ENCODE measurements at places on chromosomes 2 and 18.
A peak's percentile ranks its signal among the peaks of the same experiment; 100 is the strongest.

- DNase-seq: no peak
These were observed 14.3 kb downstream of the PPP3R1 start for GRCh38 chr2:68237976-68238580.

DNA sequence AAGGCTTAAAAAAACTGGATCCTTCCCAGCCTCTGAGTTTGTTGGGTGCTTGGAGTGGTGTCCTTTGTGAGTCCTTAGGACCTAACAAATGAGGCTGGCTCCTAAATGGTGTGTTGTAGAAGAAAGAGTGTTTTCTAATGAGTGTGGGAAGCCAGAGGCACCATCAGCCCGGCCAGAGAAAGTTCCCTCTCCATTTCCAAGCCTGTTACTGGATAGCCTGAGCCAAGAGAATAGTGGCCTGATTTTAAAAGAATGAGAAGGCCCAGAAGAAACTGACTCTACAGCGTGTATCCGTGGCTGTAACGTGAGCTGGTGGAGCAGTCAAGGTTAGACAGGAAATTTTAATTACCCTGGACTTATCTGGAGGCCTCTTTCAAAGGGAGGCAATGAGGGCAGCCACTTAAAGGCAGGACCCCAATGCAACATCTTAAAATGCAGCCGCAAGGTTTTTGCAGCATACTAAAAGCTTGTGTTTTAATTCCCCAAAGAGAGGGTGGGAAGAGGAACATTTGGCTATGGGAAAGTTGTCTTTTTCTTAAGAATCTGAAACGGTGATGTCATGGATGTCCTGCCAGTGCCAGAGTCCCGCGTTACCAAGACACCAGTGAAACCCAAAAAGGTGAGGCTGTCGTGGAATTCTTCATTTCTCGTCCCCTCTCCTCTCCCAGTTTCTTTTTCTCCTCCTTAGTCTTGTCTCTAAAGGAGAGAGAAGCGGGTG is 4.6 kb downstream of the EFHD1 start:
- DNase-seq: no peak

DNA sequence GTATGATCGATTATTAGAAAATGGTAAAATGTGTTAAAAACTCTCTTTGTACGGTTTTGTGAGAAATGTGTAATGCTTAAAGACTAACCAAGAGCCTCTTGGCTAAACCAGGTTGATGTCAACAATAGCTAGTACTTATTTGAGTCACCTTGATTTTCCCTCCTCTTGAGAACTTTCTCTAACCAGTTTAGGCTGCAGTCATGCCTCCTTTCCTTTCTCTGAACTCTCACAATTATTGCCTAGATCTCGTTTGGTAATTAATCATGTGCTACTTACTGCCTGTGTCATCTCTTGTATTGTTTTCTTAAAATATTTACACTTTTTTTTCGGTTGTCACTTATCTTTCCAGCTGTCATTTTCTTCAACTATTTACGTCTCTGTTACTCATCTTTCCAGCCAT is 1.1 kb upstream of the EPC2 start:
- no peak for DNase-seq

- no peak for DNase-seq
These were observed 20.7 kb downstream of the CCDC150 start for GRCh38 chr2:196660244-196660643.

- DNase-seq: no peak
These were observed 497 bp downstream of the COLEC12 start for GRCh38 chr18:499776-500631.

DNA sequence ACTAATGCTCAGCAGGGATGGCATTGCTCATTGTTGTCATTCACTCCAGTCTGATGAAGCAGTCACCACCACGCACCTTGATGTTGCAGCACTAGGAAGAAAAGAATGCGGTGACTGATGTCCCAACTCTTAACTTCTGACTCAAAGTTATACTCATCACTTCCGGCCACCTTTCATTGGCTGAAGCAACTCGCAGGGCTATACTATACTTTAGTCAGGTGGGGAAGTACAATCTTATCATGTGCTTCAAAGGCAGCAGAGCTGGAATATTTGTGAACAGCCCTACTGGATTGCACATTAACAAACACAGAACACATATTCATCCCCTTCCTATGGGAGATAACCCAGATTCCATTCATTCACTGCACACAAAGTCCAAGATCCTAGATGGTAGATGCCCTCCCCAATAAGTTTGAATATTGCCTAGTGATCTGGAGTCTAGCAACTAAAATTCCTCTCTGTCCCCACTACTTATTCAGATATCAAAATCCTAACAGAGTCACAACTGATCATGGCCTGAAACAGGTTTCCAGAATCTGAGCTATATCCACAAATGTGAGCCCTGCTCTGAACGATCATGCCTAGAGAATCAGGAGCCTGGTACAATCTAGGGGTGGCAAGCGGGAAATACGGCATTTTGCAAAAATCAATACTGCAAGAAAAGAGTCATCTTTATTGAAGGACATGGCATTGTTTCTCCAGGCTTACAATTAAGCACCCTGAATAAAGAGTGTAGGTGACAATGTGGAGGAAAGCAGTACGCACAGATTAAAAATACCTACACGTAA is 3.4 kb upstream of the SPATS2L start:
- no peak for DNase-seq

GRCh38 chr2:42769583-42770287 is 5.8 kb upstream of the OXER1 start:
- no peak for DNase-seq

- DNase-seq: no peak
These were observed 24.5 kb upstream of the SP5 start for GRCh38 chr2:170690640-170691039.

GRCh38 chr18:63162271-63163014 is 157.1 kb downstream of the BCL2 start:
- DNase-seq: peak; percentile 5

DNA sequence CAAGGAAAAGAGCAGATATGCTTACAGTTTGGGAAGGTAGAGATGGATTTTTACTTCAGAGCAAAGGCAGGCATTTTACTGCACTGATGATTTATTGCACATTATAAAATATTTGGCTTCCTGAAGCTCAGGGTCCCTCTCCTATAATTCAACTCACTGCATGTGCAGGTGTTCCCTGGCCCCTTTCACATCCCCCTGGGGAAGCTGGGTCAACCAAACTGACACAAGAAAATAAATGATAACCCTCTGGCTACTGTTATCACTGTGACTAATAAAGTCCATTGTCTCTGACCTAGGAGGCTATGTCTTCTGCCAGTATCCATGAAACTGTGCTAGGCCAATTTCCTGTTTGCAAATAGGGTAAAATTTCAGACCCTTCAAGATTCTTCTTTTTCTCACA is 163.1 kb downstream of the ARL6IP6 start:
- DNase-seq: no peak

DNA sequence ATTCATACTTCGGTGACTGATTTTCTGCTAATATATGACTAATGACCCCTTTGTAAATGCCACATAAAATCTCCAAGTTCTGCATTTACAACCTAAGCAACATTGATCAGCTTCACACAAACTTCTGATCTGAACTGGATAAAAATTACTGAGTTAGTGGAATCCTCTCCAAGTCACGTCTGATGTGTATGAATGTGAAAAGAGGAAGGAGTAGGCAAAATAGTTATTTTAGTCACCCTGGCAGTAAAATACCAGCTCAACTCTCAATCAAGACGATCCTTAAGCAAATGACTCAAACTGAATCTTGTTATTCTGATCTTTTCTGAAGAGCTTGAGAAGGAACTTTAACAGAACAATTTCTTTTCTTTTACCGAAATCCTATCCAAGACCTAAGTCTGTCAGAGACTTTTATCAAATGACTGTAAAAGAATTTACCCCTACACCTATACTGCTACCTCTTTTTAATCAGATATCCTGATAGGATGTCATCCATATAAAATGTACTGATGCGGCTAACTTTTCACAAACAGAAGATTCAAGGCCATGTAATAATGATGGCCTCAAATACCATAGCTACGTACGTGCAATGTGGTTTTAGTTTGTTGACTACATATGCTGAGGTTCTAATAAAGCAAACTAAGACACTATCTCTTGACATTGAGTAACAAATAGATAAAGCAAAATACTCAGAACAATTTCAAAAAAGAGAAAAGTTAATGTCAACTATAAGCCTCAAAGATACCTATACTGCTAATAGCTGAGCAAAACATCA is 23.7 kb downstream of the CUL3 start:
- no peak for DNase-seq

DNA sequence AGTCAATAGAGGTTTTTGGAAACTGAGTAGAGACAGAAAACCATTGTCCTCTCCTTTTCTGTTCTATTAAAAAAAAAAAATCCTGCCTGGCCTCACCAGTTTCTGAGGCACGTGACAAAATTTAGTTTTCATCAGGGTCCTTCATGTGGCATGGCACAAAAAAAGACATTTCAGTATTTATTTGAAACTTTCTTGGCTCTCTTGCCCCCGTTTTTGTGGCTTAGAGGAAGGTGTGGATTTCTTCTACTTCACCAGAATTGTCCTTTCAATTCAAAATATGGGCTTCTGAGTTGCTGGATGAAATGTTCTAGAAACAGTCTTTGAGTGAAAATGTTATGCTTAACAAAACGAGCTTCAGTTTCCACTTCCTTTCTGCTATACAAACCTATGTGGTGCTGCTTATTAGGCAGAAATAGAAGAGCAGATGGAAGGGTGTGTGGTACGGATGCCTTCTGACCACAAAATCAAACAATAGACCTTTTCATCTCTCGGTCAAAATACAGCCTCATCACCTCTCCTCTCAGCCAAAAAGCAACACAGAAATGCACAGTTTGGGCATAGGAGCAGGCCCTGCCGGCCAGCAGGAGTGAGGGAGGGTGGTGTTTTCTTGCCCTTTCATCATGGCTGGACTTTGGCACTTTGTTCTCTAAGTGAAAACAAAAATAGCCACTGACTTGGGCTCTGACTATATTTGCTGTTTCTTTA is 89.2 kb downstream of the SH3RF3 start:
- DNase-seq: no peak

- no peak for DNase-seq
These were observed 1391.1 kb downstream of the SUCLG1 start for GRCh38 chr2:83067947-83068346.

GRCh38 chr2:149826471-149827125 is 239.0 kb upstream of the MMADHC start:
- no peak for DNase-seq

GRCh38 chr2:234415706-234416105 is 81.2 kb downstream of the ARL4C start:
- no peak for DNase-seq

GRCh38 chr18:51867767-51868166 is 472.2 kb upstream of the DCC start:
- DNase-seq: no peak

DNA sequence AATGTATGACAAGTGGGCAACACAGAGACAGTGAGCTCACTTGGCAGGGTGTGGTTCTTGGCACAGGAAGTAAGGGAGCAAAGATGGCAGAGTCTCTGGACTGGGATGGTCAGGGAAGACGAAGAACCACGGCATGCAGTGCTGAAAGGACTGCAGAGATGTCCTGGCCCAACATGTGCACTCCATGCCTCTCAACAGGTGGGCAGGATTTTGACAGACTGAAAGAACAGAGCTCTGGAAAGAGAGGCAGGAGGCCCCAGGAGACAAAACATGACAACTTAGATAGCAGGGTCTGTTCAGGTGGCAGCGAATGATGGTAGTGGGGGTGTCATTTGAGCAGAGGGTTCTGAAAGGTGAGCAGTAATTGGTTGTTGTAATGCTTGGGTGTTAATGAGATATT is 180.3 kb downstream of the FHOD3 start:
- DNase-seq: no peak

GRCh38 chr2:231931481-231931915 is 5.3 kb upstream of the NPPC start:
- no peak for DNase-seq

DNA sequence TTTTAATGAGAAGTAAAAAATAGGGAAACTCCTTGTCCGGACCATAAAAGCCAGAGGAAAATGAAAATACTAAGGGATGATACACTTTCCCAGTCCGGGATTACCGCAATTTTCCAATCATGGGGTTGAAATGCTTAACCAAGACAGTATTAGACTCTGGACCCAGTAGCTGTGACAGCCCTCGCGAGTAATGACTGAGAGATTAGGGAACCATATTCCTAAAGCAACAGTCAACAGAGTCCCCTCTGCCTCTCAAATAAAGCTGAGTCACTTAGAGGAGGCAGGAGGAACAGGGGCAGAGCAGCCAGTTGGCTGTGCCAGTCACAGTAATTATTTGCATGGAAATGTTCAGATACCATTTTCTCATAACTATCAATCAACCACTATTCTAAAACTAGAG is 34.8 kb downstream of the GPATCH11 start:
- no peak for DNase-seq

DNA sequence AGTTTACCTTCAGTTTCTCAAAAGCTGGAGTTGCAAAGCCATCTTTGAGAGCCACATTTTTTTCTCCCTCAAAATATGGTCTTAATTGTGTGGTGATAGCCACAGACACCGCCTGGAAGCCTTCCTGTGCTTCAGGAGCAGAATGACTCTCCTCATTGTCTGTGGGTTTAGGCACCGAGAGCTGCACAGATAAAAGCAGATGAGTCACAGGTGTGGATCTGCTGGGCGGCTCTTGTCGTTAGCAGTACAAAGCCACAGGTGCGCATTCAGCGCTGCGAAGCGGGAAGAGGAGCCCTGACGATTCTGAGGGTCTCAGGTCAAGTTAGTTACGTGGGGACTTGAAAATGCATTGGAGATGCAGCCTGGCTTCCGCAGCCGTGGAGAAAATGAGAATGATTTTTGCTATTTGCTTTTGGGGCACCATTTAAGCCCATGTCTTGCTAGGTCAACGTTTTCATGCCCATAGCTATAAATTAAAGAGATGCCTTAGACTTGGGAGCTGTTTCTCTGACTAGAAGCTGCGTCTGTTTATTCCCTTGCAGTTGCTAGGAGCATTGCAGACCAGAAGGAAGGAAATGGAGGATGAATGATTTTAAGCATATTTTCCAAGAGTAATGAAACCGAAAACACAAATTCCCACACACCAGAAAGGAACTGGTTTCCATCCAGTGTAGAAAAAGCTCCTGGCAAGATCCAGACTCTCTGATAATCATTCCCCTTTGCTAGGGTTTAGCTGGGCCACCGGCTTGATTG is 51.5 kb downstream of the KLHL29 start:
- DNase-seq: no peak

DNA sequence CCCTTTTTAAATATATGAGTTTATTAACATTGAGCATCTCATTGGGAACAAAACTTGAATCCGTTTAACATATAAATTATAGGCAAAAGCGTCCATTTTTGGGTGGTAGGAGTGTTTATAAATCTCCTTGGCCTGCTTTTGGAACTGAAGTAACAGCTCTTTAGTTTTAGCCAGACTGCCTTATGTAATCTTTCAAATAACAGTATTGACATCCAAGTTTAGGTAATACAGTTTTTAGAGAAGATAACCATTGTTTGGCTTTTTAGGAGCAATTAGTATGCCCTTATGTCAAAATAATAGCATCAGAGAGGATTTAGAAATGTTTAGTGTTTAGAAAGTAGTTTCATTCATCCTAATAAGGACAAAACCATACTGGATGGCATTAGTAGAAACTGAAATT is 361.9 kb downstream of the ARHGAP15 start:
- no peak for DNase-seq

- no peak for DNase-seq
These were observed 114.7 kb downstream of the FAM117B start for GRCh38 chr2:202749477-202749876.
